ENCODE measurements at places on chromosomes 3 and 15.

- no peak for DNase-seq
Measured at GRCh38 chr3:39281533-39281932, 1.7 kb upstream of the CX3CR1 start.

DNA sequence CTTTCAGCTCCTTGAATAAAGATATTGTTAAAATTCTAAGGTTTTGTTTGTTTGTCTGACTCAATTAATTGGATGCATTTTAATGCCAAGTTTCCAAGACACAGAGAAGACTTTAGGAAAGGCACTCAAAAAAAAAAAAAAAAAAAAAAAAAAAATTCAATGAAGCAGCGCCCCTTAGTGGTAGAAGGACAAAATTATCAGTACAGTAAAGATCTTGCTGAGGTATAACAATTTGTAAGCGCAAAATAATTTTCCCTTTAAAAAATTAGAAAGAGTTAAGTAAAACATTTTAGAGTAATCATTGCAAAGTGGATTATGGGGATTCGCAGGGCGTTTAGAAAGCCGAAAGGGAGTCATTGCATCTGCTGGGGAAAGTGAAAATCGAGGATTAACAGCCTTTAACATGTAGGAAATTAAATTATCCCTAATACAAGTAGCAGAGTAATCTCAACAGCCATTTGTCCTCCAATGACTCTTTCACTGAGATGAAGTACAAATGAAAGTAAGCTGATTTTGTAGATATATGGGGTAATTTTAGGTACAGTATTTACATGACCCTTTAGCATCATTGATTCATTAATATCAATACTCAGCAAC lies 5.8 kb upstream of the DIS3L start:
- DNase-seq, result no peak

GRCh38 chr15:99371180-99372103 lies 120.2 kb downstream of the LRRC28 start:
- no peak for DNase-seq

GRCh38 chr3:172101107-172101506 lies 61.7 kb downstream of the FNDC3B start:
- DNase-seq, result no peak

GRCh38 chr3:161149529-161149928 lies 44.4 kb upstream of the B3GALNT1 start:
- no peak for DNase-seq

GRCh38 chr3:16884748-16885592 lies at the start of gene PLCL2:
PLCL2 (plus strand) TSS chr3:16884955; CDS start chr3:16885040, 85 bp downstream.
- DNase-seq, result no peak

DNA sequence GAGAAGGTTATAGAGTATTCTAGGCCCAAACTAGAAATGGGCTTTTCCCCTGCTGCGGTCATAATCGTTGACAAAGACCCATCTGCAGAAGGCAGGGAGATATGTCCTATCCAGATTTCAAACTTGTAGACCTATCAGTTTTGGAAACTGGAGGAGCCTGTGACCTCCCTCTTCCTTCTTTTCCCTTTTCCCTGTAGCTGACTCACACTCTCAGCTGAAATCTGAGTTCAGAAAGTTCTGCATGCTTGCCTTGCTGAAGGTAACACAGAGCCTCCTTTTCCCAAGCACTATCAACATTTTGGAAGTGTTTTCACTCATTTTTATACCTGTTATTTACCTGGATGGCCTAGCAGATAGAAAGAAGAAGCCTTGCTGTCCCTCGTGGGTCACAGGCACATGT lies 59.1 kb upstream of the PSMD6 start:
- DNase-seq, result no peak

- DNase-seq, result no peak
Measured at GRCh38 chr15:37102305-37103162, 2.2 kb upstream of the MEIS2 start.

DNA sequence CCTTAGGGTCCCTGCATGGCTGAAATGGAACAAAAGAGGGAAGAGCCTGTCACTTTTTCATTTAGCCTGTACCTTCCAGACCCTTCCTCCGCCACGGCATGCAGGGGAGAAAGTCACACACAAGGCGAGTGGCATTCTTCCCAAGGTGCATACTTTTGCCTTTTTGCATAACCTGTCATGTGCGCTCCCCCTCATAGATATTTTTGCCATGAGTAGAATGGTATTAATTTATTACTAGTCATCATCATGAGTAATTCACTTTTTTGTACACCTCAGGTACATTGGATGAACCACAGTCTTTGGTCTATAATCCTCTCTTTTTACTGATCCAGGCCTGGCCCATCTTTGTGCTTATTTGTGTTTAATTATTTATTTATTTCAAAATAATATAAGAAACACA lies 8.9 kb upstream of the BUB1B start:
- DNase-seq, result no peak

DNA sequence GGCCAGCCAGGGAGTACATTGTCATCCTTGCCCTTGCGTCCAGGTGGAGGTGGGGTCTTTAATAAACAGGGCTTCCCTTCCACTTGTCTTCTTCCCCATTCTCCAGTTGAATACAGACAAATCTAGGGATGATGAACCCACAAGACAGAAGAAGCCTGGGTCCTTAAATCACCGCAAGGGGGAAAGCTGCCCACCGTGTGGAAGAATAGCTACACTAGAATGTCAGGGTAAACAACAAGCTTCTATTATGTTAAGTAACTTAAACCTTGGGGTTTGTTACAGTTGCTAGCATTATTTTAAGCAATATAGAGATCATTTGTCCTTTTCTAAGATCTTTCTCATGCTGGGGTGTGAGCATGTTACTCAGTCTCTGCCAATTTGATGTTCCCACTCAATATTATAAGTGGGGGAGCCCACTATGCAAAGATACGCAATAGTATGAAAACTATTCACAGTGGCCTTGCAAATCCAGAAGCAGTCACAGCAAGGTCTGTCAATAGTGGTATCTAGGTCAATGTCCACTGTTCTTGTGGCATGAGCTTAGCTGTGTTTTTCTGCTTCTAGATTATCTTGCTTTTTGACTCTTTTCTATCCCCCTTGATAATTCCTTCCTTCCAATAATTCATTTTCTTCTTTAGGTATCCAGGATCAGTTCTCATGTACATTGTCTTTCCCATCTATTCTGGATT lies 12.0 kb upstream of the PCCB start:
- no peak for DNase-seq

- DNase-seq, result no peak
Measured at GRCh38 chr3:193997228-193998122, 138.5 kb upstream of the HES1 start.

GRCh38 chr3:851098-851790 lies 241.6 kb upstream of the CNTN6 start:
- no peak for DNase-seq

DNA sequence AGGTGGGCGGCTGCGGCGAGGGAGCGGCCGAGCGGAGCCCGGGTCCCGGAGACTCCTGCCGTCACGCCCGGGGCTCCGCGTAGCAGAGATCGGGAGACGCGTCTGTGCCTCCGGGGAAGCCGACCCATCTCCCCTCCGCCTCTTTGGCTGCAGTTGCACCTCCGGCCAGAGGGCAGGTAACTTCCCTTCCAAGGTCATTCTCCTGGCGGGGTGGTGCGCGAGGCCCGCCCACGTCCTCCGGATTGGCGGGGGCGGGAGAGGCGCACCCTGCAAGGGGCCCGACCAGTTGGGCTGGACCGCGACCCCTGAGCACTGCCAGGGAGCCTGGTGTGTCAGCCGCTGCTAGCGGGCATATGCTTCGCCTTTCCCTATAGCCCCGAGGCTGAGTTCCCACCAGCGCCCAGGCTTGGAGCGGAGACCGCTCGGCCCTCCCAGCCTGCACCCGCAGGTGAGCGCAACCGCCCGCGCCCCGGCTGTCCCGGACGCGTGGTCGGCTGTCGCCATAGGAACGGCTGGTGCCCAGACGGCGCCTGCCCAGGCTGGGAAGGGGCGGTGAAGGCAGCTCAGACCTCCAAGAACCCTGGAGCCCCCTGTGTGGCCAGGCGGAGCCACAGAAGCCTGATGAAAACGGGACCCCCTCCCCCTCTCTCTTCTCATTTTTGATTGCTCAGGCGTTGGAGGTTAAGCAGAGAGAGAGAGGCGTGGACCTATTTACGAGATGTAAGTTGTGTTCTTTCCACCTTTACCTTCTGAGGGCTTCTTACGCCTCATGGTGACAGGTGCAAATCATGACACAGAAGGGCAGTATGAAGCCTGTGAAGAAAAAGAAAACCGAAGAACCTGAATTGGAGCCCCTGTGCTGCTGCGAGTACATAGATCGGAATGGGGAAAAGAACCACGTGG lies 453 bp downstream of the ZDHHC23 start:
- no peak for DNase-seq

- DNase-seq, result peak; percentile 26
Measured at GRCh38 chr3:23567917-23568316, 237.8 kb upstream of the UBE2E1 start.

DNA sequence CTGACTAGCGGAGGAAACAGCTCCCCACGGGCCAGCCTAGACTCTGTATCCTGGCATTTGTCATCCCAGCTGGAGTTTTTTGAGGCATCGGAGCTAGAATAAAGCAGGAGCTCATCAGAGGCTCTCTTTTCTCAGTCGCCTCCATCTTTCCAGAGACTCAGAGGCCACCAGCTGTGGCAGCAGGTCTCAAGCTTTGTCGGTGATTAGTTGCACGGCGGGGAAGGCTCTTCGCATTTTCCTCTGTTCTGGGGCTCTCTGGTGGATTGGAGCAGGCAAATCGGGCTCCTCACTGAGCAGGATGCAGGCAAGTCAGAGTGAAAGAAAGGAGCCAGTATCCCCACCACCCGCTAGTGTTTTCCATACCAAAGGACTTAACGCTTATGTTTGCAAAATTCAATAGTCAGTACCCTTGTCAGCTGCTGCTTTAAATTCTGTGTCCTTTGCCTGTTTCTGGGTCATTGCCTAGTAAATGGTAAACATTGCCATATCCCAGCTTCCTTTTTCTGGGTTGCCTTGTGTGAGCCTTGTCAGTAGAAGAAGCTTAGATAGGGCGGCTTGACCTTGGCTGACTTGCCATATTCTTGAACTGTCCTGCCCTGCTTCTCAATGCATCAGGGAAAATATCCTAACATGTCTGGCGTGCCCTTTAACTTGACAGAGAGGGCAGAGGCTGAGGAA lies 127.1 kb downstream of the PTPRG start:
- DNase-seq, result no peak

DNA sequence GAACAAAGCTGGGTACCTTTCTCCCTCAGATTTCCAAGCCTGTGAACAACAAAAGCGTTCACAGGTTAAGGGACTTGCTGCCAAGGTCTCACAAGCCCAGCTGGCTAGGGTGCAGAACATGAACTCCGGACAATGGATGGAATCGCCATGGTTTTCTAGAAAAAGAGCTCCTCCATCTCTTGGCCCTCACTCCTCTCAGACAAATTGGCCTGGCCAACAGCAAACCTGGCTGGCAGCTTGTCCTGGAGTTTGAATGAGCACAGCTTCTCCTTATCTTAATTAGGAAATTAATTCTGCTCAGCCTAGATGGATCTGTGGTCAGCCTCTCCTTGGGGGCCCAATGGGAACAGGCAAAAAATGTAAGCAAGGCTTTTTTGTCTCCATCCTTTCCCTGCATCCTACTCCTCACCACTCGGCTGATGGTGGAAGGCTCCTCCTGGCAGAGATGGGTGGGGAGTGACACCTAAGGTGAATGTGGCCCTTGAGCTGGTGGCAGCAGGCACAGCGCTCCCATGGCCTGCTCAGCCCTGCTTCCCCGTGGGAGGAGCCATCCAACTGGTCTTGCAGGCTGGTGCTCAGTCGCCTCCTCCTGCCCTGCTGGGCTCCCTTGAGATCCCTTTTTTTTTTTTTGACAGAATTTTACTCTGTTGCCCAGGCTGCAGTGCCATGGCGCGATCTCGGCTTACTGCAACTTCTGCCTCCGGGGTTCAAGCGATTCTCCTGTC lies 5.8 kb downstream of the KLHL25 start:
- no peak for DNase-seq

GRCh38 chr3:42302924-42303634 lies 37.1 kb upstream of the CCK start:
- DNase-seq, result no peak

- no peak for DNase-seq
Measured at GRCh38 chr3:160473978-160474377, 24.4 kb upstream of the TRIM59 start.

- DNase-seq, result no peak
Measured at GRCh38 chr3:48318713-48319468, 14.6 kb downstream of the SPINK8 start.

DNA sequence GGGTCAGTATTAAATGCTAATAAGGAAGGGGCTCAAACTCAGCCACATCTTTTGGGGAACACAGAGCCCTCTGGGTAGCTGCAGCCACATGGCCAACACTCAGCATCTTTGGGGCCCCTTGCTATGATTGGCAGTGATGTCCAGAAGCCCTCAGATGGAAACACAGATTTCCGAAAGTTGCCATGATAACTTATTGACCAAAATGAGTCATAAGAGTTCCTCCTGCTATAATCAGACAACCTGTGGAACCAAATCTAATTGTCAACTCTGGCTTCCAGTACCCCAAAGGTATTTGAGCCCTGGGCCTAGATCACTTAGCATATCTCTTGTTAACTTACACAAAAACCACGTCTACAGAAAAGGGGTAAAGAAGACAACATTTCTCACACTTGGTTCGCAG lies 392.2 kb downstream of the KCNH8 start:
- no peak for DNase-seq

- DNase-seq, result no peak
Measured at GRCh38 chr3:33360136-33360825, 79.9 kb downstream of the UBP1 start.

GRCh38 chr3:150330174-150330573 lies 77.9 kb upstream of the TSC22D2 start:
- DNase-seq, result no peak

- no peak for DNase-seq
Measured at GRCh38 chr3:50550079-50550736, 17.3 kb downstream of the C3orf18 start.

- DNase-seq, result no peak
Measured at GRCh38 chr3:37571269-37571668, 290.4 kb upstream of the CTDSPL start.

GRCh38 chr3:141093971-141094684 lies 43.0 kb downstream of the SPSB4 start:
- no peak for DNase-seq

DNA sequence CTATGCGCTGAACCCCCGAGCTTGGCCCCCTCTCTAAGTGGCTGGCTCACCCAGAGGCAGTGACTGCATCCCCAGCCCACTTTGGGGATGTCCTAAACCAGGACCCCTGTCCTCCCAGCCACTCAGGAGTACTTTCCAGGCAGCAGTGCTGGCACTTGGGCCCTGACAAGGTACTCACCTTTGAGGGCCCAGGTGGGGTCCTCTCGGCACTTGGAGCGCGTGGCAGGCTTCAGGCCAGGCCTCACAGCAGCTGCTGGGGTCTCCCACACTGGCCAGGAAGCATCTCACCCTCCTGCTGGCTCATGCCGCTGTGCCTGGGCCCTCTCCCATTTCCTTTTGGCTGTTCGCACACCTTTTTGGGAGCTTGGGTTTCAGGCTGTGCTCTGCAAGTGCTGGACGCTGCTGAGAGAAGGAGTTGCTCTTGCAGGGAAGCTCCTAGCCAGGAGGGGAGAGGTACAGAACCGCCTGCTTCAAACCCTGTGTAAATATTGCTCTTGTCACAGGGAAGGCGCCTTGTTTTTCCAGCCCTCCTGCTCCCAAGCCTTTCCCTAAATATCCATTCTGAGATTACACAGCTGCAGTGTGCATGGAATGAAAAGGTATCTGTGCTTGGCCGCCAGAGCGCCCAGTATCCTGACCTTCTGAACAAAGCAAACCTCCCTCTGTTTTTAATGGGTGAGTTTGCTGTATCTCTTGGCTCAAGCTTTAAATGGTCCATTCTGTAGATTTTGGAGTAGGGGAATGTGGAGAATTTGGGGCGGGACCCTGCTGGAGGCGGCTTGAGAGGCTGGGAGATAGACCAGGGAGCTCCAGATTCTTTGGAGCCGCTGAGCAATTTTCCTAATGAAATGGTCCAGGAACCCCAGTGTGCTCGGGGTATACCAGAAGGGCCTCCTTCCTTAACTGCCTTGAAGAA lies 45.6 kb downstream of the DNASE1L3 start:
- DNase-seq, result no peak

Data from pulmonary artery endothelial cell (primary cell).